GM12892 (cell line): ENCODE measurements at places on chromosomes 16 and 17.

GRCh38 chr16:15970202-15970601, 20.8 kb downstream of the ABCC1 start:
- no peak for DNase-seq

- no peak for DNase-seq
Measured at GRCh38 chr16:24820522-24820921, 25.2 kb upstream of the SLC5A11 start.

GRCh38 chr16:22739077-22739476, 74.9 kb upstream of the HS3ST2 start:
- DNase-seq, result no peak

DNA sequence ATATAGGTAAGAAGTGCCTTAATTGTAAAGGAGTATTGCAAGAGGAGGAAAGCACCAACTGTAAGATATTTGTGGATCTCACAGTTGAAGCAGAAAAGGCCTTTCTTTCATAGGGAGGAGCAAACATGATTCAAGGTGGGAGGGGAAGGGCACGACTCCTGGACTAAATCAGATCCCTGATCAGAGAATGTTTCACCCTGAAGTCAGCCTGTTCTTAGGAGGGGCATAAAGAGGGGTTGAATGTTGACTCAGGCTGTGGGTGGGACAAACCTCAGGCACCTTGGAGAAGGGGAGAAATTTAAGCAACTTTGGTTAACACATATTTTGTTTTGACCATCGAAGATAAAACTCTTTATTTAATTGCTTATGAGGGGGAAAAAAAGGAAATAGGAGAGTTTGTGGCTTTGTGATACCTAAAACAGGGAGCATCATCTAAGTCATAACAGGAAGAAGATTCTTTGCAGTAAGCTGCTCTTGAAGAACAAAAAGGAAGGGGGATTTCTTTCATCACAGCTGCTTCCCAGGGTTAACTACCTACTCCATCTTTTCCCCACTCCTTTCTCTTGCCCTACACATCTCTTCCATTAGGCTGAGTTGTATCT, 158.6 kb upstream of the ZNF267 start:
- no peak for DNase-seq

GRCh38 chr16:27449434-27450195, 47.6 kb downstream of the IL21R start:
- DNase-seq, result peak; percentile 65

DNA sequence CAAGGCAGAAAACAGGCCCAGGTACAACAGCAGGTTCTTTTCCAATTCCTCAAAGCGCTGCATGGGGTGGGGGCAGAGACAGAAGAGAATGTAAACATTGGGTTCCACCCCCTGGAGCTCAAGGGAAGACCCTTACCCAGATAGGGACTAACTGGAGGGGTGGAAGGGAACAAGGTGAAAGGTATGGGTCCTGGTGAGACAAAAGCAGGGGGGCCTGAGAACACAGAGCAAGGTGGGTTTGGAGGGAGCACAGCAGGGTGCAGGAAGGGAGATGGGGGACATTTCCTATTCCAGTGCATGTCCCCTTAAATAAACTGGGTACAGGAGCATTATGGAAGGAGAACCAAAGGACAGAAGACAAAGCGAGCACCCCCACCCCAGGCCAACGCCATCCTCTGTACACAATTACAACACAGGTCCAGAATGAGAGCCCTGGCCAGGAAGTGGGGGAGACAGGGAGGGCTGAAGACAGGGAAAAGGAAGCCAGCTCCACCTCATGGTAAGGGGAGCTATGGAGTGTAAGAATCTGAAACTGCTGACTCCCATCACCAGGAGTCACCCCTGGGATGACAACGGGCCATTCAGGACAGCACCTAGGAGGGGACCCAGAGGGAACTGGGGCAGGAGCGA, 2.1 kb upstream of the CD2BP2 start:
- DNase-seq, result no peak

DNA sequence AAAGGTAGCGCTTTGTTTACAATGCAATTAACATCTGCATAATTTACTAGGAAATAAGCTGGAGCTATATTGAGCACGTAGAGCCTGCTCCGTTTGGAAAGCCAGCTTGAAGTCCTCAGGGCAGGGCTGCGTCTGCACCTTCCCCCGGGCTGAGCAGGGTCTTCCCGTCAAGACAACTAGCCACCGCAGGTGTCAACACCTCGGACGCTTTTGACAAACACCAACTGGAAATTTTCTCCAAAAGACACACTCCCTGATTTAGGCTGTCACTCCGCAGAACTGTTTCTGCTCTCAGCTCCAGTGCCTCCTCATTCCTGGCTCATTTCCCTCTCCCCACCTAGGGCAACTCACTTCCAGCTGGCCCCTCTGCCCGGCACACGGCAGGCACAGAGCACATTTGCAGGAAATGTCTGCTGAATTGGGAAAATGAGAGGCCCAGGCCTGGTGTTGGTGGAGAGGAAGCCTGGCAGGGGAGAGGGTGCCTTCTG, 170.3 kb downstream of the MAF start:
- no peak for DNase-seq

- DNase-seq, result no peak
Measured at GRCh38 chr16:11610580-11610979, 23.9 kb upstream of the LITAF start.

DNA sequence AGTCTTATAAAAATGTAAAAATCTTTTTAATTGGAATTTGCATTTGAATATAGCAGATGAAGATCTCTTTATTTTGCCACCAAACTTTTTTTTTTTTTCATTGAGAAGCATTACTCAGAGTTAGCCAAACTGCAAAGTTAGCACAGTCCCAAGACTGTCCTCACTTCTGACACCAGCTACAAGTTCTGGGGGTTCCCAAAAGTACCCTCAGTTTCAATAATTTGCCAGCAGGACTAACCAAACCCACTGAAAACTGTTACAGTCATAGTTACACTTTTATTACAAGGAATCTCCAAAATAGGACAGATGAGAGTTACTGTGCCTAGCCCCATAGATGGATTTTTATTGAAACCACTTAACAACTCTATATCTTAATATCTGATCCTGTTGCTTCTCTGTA, 144.1 kb downstream of the CHD9 start:
- no peak for DNase-seq

DNA sequence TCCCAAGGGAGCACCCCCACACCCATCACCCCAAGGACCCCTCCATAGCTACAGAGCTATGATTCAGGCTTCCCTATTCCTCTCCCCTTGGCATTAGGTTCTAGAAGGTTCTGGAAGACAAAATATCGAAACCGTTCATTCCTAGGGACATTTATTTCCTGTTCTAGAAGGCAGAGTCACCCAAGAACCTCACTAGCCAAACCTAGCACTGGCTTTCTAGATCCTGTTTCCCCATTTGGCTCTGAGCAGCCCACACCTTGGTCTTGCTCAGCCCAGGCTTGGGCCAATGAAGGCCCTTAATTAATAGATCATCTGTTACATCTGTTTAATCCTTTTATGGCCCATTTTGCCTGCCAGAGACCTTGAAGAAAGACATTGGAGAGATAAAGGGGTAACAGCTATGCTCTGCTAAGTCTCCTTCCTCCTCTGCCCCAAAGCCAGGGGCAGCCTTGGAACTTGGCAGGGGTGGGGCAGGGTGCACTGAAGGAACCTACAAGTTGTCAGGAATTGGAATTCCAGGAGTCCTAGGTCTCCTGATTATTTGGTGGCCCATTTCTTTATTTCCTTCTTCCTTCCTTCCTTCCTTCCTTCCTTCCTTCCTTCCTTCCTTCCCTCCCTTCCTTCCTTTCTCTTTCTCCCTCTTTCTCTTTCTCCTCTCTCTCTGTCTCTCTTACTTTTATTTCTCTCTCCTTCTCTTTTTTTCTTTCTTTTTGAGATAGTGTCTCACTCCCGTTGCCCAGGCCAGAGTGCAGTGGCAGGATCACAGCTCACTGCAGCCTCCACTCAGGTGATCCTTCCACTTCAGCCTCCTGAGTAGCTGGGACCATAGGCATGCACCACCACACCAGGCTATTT, 8.7 kb upstream of the FZD2 start:
- no peak for DNase-seq

GRCh38 chr17:45384047-45384788, 48.5 kb downstream of the ARHGAP27 start:
- DNase-seq, result no peak

- DNase-seq, result no peak
Measured at GRCh38 chr16:77540646-77541045, 105.8 kb upstream of the ADAMTS18 start.

GRCh38 chr17:55212880-55213279, 51.9 kb upstream of the HLF start:
- DNase-seq, result no peak
